Stimulated activated CD4-positive, alpha-beta T cell treated with anti-CD3 and anti-CD28 coated beads, TNF-alpha, amount 100 ng/mL, for 4 hours (primary cell): ENCODE measurements at places on chromosomes 11 and 22.

GRCh38 chr22:23774922-23775436 lies 2.3 kb downstream of the MMP11 start:
- no peak for DNase-seq

GRCh38 chr11:109208121-109208520 lies 213.9 kb upstream of the C11orf87 start:
- no peak for DNase-seq

DNA sequence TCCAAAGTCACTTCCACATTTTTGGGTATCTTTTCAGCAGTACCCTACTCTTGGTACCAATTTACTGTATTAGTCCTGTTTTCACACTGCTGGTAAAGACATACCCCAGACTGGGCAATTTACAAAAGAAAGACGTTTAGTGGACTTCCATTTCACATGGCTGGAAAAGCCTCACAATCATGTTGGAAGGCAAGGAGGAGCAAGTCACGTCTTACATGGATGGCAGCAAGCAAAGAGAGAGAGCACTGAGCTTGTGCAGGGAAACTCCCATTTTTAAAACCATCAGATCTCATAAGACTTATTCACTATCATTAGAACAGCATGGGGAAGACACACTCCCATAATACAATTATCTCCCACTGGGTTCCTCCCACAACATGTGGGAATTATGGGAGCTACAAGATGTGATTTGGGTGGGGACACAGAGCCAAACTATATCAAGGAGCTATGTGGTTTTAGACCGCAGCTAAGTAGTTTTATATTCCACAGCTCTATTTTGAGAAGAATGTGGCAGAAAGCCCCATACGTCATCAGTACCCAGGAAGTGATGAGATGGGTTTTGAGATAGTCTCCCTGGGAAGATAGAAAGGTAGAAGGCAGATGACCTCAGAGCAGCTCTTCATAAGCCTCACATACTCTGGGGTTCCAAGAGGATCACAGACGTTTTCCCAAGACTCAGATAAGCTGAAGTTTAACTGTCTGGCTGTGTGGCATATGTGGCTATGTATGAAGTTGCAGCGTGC lies 96.3 kb downstream of the APIP start:
- DNase-seq, result no peak

- no peak for DNase-seq
These were observed 55.9 kb upstream of the DRD2 start for GRCh38 chr11:113531083-113531482.

DNA sequence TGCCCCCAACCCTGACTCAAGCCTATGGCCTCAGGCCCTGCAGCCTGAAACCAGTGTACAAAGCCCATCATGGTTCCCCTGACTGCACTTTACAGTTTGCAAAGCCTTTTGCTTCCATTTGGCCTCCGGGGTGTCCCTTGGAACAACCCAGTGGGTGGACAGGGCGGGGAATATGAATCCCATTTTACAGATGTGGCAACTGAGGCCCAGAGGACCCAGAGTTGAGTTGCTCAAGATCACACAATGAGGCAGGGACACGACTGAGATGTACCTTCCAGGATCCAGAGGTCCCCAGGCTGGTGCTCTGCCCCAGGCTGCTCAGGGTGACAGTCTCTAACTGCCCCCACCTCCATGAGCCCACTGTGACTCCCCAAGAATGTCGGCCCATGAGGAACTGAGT lies 5.4 kb upstream of the POLDIP3 start:
- no peak for DNase-seq

- no peak for DNase-seq
These were observed 3.0 kb downstream of the THY1 start for GRCh38 chr11:119419834-119420492.

- no peak for DNase-seq
These were observed 5.1 kb downstream of the CABIN1 start for GRCh38 chr22:24016156-24016555.

DNA sequence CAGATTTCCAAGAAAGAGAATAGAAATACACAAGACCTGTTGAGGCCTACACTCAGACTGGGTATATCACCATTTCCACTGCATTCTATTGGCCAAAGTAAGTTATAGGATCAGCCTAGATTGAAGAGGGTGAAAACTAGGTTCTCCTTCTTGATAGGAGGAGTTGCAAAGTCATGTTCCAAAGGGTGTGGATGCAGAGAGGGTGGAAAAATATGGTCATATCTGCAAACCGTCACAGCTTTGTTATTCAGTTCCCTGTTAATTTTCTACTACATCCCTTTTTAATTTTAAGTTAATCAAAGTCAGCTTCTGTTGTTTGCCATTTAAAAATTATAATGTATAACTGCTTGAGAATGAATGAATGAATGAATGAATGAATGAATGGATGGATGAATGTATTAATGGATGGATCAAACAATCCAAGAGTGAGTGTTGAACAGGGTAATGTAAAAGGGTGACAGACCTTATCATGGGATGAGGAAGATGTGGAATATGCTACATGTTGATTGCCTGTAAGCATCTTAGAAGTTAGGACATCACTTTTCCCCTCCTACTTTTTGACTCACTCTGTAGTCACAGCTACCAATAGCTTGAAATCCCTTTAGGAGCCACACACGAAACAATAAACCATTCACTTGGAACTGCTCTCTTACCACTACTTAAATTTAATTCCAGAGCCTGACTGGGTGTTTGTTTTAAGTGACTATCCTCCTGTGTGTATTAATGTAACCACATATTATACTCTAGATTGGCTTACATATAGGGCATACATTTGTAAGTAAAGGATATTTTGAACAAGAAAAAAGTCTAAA lies 121.5 kb downstream of the CCDC34 start:
- DNase-seq, result no peak

DNA sequence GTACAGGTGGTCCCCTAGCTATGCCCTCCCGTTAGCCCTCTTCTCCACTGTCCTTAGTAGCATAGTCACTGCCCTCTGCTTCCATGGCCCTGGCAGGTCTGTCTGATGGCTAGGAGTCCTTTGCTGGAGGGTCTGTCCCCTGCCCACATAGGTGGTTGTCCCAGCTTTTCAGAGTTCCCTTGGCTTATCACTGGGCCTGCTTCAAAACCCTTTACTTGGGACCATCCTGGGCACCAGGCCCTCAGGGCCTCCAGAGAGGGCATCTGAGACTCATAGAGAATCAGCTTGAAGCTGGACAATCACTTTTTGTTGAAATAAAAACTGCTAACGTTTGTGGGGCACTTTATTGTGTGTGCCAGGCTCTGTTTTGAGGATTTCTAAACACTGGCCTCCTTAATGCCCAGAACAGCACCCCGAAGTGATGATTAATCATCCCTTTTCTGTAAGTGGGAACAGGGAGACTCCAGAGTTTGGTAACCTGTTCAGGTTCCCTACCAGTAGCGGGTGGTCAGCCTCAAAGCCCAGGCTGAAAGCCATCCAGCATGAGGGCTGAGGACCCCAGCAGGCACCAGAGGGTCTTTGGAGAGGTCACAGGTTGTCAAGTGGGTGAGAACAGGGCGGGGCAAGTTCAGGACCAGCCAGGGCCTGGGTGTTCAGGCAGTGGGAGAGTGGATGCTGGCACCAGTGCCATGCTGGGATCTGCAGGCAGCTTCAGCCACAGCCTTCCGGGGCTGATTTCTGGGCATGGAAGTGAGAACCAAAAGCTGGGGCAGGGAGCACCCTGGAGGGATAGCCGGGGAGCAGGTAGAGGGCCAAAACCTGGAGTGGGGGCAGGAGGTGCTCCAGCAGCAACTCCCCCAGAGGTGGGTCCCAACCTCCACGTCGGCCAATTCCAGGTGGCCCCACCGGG lies 495 bp upstream of the KCNK4 start:
- DNase-seq, result no peak

DNA sequence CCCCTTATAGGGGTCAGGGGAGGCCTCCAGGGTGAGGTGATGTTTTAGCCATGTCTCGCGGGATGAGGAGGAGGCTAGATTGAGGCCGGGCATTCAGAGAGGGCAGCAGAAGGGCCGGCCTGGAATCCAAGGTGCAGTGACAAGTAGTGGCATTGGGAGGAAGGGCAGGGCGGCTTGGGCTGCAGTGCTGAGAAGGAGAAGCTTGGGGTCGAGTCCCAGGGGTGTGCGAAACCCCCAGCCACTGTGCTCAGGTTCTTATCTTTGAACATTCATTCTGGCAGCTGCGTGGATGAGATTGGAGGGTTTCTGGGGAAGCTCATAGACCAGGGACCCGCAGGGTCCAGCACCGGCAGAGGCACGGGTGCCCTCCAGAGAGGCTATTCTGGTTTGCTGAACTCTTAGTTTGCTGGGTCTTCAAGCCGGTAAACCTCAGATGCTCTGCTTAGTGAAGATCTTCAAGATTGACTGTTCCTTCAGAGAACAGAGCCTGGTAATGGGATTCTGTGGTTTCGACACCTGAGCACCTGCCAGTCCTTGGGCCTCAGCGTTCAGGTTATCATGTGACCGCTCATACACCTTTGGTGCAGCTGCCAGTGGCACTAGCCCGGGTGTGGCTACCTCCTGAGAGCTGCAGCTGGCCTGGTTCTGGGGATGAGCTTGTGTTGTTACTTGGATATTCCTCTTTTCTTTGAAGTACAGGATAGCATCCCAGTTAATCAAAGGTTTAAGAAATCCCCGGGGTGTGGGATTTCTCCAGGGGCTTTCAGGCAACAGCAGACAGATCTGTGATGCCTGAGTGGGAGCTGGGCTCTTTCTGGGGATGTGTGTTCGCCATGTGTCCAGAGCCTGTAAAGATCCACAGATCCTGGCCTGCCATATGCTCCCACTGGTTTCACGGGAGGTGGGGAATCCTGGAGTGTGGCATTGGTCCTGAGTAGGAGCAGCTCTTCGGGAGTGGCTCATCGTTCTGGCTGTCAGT lies 152.8 kb downstream of the TBC1D22A start:
- DNase-seq, result no peak

- no peak for DNase-seq
These were observed 593.7 kb upstream of the LUZP2 start for GRCh38 chr11:23903044-23903704.

GRCh38 chr22:33588860-33589259 lies 331.4 kb downstream of the LARGE1 start:
- DNase-seq, result no peak

DNA sequence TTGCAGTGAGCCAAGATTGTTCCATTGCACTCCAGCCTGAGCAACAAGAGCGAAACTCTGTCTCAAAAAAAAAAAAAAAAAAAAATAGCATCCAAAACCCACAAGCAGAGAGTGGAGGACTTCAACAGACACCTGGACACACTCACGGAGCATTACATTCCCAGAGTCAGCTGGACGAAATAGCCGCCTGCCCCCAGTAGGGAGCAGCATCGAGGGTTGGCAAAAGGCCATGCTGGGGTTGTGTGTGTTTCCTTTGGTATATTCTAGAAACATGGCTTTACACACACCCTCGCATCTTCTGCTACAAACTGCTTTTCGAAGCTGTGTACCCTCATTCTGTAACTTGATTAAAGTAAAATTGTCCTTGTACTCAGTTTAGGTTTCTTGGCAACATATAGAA lies 5.3 kb downstream of the ADA2 start:
- no peak for DNase-seq

GRCh38 chr22:17149076-17149815 lies 9.8 kb downstream of the HDHD5 start:
- no peak for DNase-seq

DNA sequence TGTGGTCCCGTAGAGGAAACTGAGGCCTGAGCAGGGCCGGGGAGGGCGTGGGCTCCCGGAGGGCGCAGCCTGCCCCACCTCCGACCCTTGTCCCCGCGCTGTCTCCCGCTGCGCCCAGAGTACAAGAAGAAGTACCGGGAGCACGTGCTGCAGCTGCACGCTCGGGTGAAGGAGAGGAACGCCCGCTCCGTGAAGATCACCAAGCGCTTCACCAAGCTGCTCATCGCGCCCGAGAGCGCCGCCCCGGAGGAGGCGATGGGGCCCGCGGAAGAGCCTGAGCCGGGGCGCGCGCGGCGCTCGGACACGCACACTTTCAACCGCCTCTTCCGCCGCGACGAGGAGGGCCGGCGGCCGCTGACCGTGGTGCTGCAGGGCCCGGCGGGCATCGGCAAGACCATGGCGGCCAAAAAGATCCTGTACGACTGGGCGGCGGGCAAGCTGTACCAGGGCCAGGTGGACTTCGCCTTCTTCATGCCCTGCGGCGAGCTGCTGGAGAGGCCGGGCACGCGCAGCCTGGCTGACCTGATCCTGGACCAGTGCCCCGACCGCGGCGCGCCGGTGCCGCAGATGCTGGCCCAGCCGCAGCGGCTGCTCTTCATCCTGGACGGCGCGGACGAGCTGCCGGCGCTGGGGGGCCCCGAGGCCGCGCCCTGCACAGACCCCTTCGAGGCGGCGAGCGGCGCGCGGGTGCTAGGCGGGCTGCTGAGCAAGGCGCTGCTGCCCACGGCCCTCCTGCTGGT lies 1.9 kb downstream of the NLRP6 start:
- DNase-seq, result no peak

- DNase-seq, result no peak
These were observed 260.4 kb upstream of the ARHGAP20 start for GRCh38 chr11:110972640-110973039.

DNA sequence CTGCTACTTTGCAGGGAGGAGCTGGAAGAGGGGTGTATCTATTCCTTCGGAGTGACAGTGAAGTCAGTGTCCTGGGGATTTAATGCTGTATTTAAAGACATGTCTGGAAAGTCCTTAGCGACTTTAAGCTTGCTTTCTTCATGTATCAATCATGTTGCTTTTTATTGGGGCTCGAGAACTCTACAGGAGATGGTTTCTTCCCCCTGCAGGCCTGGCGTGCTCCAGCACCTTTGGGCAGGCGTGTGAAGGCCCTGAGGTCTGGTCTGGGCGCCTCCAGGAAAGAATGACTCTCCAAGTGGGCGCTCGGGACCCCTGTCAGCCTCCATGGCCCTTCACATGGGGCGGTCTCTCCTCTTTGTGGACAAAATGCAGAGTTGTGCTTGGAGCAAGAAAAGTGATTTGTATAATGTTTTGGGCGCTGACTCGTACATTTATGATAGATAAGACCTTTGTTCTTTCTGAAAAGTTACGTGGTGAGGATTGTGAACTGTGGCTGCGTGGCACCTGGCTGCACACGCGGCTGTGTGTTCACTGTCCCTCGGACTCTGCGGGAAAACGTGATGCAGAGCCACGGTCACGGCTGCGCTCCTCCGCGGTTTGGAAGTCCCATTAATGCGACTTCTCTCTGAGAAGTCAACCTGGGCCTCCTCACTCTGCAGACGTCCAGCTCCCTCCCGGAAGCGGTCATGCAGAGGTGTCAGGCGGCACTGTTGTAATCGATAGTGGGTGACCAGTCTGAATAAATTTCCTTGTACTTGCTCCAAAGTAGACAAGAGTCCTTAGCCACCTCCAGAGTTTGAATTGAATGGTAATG lies 282.5 kb downstream of the TBC1D22A start:
- DNase-seq, result no peak

GRCh38 chr11:4626207-4627099 lies 10.8 kb upstream of the OR51D1 start:
- peak; percentile 10 for DNase-seq

- no peak for DNase-seq
These were observed 62.4 kb downstream of the DSCAML1 start for GRCh38 chr11:117734601-117735024.

GRCh38 chr11:46615756-46616155 lies 1.3 kb downstream of the HARBI1 start:
- DNase-seq, result no peak
